ENCODE measurements at places on chromosomes 12 and 14.

- DNase-seq: no peak
Observed at GRCh38 chr12:60043236-60043635, 447.4 kb downstream of the SLC16A7 start.

GRCh38 chr12:120257041-120257821 lies 8.3 kb downstream of the PXN start:
- peak; percentile 65 for DNase-seq

- DNase-seq: no peak
Observed at GRCh38 chr12:51890511-51891171, 2.7 kb downstream of the ANKRD33 start.

- DNase-seq: no peak
Observed at GRCh38 chr14:54695196-54695595, 128.3 kb downstream of the SAMD4A start.

DNA sequence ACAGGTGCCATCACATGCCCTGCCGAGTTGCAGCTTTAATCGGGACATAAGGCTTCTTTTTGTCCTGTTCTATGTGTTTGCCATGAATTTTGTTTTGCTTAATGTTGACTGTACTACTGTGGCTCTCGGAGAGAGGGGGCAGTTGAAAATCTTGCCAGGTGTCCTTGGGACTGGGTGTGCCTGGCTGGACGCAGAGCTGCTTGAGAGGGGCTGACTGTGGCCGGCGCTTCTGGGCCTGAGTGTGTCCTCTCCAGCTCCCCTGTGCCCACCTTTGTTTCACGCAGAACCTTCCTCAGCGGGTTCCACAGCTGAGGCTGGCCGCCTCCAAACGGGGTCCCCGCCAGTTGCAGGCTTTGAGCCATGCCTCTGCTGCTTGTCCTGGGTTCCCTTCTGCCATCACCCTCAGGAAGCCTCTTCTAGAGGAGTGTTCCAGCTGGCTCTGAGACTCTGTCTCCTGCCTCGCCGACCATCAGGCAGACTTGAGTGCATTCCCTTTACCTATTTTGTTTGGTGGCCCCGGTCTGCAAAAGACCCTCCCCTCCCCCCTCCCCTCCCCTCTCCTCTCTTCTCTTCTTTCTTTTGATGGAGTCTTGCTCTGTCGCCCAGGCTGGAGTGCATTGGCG lies 49.7 kb downstream of the DDX51 start:
- no peak for DNase-seq

- DNase-seq: no peak
Observed at GRCh38 chr12:91249054-91249453, 66.4 kb upstream of the DCN start.

DNA sequence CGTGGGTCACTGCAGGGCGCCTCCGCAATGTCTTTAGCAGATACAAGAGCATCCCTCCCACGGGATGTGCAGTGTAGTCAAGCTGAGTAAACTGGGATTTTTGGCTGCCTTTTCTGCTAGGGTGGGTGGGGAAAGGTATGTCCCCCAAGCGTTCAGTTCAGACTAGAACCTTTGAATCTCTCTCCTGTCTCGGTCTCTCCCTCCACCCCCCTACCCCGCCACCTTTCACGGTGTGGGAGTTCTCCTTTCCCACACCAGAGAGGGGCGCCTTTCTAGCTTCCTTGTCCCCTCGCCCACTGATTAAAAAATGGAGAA lies 525 bp upstream of the FAR2 start:
- no peak for DNase-seq

DNA sequence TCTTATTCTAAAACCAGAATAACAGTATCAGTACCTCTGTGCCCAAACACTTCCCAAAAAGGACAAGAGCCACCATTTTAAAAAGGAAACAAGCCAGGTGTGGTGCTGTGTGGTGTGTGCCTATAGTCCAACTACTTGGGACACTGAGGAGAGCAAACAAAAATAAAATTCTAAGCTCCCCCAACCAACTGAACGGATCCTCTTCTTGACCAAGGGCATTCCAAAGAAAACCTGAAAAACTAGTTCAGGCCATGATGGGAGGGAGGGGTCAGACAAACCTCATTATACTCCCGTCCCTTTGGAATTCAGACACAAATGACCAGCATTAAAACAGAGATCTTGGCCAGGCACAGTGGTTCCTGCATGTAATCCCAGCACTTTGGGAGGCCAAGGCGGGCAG lies 20.5 kb downstream of the SLC11A2 start:
- DNase-seq: no peak

- DNase-seq: no peak
Observed at GRCh38 chr12:40192704-40193255, 32.0 kb upstream of the LRRK2 start.

DNA sequence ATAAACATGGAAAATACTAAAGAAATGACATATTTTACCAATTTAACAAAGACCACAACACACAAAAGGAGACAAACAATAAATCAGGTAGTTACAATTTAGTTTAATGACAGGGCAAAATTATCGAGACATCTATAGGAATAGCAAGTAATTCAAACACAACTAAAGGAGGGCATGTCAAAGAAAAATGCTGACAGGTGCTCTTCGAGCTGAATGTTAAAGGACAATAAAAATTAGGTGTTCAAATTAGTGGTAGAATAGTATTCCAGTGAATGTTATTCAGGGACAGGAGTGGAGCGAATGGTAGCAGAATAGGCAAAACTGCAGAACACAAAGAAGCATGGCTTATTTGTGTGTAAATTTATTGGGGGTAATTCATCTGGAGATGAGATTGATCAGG lies 1004.3 kb upstream of the FBXO33 start:
- no peak for DNase-seq

- DNase-seq: no peak
Observed at GRCh38 chr12:53221203-53222080, 10.6 kb downstream of the RARG start.

DNA sequence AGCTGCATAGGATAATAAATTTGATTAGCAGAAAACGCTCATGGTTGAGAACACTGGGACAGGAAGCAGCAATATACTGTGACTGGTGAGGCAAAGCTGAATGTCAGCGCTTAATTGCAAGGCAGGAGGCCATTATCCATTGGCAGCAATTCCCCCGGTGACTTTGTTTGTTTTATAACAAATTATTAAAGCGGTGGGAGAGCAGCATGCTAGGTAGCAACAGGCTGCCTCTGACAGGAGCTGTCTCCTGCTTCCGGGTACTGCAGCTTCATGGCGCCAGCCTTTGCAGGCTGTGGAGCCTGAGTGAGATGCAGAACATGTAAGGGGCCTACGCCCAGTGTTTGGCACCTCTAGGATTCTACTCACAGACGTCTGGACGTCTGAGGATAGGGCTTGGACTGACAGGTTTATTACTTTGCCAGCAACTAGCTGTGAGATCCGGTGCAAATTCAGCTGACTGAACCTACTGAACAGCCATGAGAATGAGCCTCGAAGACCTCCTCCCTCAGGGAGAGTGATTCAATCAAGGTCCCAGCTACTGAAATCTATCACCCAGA lies 82.1 kb upstream of the SSTR1 start:
- no peak for DNase-seq

DNA sequence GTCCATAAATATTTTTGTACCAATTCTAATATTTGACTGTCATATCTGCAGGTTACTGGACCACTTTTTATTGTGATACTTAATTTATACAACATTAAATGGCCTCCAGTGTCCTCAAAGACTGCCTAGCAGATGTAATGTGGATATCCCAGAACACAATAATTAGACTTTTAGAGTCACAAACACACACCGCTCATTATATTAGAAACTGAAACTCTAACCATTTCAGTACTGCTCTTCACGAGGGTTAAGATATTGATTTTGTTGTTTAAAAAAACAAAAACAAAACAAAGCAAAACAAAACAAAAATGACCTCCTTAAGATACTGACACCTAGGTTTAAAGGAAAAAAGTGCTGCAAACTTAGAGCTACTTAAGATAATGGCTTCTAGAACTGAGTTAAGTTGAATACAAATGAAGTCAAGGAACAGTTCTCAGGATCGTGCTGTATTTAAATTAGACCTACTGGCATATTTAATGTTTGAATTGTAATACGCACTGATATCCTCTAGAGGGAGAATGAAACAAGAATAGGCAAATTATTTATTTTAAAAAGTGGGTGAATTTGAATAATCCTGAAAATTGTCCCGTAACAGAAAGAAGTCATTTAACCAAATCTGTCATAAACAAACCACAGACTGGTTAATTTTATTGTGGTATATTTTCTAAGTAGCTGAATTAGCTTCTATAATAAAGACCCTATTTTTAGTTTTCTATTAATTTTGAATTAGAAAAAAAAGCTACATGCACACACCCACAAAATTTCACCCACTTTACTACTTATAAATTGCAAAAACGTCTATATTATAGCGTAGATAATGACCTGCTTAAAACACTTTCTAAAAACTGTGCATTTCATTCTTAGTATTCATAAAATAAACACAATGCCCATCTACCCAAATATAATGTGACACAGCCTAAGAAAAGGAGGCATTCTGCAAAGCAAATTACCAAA lies 395.2 kb upstream of the DCN start:
- DNase-seq: no peak

DNA sequence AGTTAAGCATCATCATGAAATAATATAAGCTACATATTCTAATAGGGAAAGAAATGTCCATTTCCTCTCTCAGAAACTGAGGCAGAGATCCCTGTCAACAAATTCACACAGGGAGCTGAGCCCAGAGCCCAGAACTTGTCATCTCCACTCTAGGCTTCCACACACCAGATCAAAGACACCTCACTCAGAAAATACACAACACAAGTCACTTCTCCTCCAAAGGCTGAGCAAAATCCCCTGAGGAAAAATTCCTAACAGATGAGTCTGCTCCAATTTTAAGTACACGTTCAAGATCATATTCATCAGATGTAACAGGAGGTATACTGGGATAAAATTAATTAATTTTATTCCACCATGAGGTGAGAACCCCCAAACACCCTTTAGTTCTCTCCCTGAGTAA lies 227.3 kb downstream of the DPF3 start:
- peak; percentile 58 for DNase-seq

GRCh38 chr14:101502761-101503392 lies 58.4 kb upstream of the DIO3 start:
- no peak for DNase-seq

GRCh38 chr14:93286212-93286890 lies 46.5 kb downstream of the BTBD7 start:
- no peak for DNase-seq

DNA sequence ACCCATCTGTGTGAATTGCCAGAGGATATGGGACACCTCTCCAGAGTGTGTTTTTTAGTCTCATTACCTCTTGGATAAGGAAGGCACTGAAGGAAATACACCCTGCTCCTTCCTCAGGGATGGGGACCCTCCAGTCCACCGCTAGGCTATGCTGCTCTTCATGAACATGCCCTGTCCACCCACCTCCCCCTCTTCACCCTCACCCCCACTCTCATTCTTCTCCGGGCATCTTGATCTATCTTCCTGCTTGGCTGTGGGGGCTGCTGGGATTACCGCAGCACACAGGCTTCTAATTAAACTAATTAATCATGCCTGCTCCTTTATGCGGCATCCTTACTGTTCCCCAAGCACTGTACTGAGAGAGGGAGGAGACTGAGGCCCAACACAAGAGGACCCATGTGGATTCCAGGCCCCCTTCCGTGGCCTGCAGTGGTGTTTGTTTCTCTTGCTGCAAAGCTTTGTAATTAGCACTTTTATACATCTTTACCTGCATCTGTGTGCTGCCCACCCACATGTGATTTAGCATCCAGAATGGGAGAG lies 7.6 kb upstream of the PDE1B start:
- no peak for DNase-seq

- DNase-seq: no peak
Observed at GRCh38 chr12:107263980-107264379, 170.6 kb upstream of the CRY1 start.

GRCh38 chr14:90503582-90503981 lies 106.8 kb downstream of the CALM1 start:
- no peak for DNase-seq
